ENCODE measurements at places on chromosomes 11 and 22.

GRCh38 chr11:112129656-112130055 lies 34.2 kb downstream of the IL18 start:
- DNase-seq = no peak

- peak; percentile 32 for DNase-seq
Measured at GRCh38 chr11:65719871-65720210, 757 bp downstream of the RNASEH2C start.

GRCh38 chr11:133212201-133212600 lies 320.1 kb downstream of the OPCML start:
- DNase-seq = no peak

GRCh38 chr22:39932918-39933649 lies 27.1 kb upstream of the TMA7B start:
- DNase-seq = no peak

GRCh38 chr22:50250249-50250554 lies 863 bp downstream of the HDAC10 start:
- no peak for DNase-seq

DNA sequence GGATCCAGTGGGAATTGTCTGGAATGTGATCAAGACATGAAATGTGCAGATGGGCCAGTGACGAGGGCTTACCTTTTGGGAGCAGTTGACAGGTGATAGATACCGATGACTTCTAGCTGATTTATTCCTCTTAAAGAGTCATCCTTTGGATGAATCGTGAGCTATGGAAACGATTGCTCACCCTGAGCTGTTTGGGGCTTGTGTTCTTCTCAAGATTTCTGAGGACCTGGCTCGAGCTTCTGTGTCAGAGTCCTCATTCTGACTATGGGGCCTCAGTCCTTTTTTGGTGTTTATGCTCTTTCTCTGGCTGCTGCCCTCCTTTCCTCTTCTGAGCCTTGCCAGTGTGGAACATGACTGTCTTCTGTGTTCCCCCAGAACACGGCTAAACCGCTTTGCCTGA lies 11.9 kb upstream of the AMPD3 start:
- no peak for DNase-seq

GRCh38 chr22:41752011-41752970 lies 48.2 kb upstream of the CCDC134 start:
- DNase-seq = no peak

DNA sequence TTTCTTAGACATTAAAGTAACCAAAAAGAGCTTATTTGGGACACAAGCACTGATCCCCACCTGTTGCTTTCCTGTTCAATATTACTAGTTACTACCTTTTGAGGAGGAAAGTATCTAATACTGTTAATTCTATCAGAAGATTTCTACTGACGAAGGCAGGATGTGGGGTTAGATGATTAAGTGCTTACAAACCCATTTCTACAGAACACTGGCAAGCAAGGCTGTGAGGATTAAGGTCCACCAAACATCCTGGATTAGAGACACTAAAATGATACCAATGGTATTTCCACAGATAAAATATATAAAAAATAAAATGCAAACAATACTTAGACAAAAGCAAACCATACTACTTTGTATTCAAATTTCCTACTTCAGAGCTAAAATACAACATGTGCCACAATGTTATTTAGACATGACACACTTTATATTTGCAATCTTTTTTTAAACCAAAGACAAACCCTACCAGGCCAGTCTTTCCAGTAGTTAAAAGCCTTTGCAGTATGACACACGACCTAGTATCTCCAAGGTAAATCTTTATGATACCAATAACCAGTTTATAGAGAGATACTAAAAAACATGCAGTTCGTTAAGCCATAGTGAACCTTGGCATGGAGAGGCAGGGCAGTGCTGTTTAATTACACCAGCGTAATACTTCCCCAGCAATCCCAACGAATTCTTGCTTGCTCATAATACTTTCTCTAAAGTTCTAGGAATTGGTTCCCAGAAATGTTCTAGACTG lies 71.2 kb upstream of the TP53AIP1 start:
- DNase-seq = no peak

GRCh38 chr11:70528046-70528793 lies 129.9 kb downstream of the CTTN start:
- no peak for DNase-seq

- DNase-seq = no peak
Measured at GRCh38 chr11:70654016-70654415, 255.7 kb downstream of the CTTN start.

GRCh38 chr11:3946455-3947017 lies 91.1 kb downstream of the STIM1 start:
- DNase-seq = no peak

DNA sequence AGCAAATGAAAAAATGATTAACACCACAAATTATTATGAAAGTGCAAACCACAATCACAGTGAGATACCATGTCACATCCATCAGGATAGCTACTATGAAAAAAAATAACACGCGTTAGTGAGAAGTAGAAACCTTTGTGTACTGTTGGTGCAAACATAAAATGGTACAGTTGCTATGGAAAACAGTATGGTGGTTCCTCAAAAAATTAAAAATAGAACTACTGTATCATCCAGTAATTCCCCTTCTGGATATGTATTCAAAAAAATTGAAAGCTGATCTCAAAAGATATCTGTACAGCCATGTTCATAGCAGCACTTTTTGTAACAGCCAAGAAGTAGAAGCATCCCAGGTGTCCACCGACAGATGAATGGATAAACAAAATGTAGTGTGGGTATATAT lies 43.4 kb downstream of the CCDC81 start:
- DNase-seq = no peak

GRCh38 chr22:48778308-48779195 lies 1049.1 kb downstream of the BRD1 start:
- no peak for DNase-seq

- no peak for DNase-seq
Measured at GRCh38 chr11:72425053-72425980, 9.0 kb downstream of the CLPB start.

DNA sequence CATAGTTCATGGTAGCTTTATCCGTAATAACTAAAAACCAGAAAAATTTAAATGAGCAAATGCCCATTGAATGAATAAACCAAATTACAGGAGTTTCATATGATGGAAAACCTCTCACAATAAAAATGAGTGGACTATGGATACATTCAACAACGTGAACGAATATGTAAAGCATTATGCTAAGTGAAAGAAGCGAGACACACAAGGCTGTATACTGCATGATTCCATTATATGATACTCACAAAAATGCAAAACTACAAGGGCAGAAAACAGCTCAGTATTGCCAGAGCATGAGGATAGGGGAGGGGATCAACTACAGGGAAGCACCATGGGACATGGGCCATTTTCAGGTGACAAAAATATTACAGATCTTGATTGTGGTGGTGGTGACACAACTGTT lies 22.2 kb downstream of the DDI1 start:
- DNase-seq = no peak

DNA sequence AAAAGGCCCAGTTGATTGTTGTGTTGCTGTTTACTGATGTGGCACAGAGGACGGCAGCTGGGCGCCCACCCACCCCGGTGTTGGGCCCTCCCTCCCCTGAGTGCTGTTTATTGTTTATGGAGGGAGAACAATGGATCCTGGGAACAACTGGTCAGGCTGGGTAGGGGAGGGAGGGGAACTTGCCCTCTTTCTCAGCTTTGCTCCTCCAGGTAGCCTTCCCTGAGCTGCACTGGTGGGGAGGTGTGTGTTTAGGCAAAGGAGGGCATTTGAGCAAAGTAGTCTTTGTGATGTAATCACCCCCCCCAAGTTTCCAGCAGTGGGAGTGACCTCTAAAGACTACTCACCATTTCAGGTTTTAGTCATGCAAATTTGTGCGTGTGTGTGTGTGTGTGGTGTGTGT lies 1035.3 kb downstream of the NTM start:
- no peak for DNase-seq

DNA sequence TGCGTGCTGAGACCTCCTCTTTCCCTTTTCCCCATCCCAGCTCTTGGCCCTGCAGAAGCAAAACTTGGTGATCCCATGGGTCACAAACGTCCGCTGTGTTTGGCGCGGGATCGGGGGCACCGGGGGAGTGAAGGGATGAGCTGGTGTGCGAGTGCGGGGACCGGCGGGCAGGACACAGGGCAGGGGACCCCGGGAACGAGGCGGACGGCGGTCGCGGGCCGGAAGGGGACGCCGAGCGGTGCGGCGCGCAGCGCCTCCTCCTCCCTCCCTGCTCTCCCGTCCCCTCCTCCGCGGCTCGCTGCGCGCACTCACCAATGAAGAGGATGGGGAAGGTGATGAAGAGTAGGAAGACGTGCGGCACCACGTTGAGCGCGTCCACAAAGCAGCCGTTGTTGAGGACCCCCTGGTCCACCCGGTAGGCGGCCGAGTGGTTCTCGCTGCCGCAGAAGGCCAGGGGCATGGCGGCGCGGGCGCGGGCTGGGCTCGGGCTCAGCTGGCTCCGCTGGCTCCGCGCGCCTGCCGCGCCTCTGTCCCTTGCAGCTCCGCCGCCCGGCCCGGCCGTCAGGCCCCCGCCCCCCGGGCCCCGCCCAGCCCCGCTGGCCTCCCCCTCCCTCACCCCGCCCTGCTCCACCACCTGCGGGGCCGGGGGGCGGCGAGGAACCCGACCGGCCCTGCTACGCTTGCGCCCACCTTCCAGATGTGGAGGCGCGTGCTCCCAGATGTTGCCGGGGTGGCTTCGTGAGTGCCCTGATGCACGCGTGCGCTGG lies at the start of gene ABCC8:
ABCC8 (minus strand) TSS at position 529 of the 767 bp plus-strand sequence; CDS start at position 460, 69 bp downstream.
- DNase-seq = no peak

DNA sequence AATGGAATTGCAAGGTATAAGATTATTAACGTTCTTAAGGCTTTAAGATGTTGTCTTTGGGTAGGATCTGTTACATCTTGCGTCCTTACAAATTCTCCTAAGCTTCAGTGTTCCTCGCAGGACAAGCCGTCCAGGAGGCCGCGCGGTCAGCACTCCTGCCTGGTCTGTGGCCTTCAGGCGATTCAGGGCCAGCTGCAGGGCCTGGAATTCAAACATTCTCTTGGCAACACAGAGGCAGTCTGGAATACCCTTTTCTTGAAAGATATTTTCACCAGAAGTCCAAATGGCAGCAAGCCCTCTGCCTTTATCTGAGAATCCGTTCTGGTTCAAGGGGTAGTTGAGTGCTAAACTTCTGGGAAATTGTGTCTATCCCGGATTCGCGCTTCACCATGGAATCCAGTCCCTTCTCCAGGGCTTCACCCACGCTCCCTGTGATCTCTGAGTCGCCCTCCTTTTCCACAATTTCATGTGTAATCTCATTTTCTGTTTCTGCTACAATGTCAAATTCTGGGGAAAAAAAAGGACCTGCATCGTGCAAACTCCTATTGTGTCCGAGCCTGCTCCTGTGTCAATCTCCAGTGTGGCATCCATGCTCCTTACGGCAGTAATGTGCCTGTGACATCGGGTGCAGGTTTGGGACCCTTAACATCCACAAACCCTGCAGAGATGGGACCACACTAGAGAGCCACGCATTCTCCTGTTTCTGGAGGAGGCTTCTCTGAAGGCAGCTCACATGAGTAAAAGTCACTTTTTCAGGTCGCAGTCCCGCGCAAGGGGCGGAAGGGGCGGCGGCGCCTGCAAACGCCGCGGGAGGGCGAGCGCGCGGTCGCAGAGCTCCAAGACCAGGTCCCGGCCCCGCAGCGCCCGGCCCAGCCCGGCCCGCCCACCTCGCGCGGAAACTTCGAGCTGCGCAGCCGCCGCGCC lies 25.4 kb upstream of the SORL1 start:
- peak; percentile 77 for DNase-seq

- no peak for DNase-seq
Measured at GRCh38 chr11:104432981-104433380, 269.0 kb upstream of the PDGFD start.

DNA sequence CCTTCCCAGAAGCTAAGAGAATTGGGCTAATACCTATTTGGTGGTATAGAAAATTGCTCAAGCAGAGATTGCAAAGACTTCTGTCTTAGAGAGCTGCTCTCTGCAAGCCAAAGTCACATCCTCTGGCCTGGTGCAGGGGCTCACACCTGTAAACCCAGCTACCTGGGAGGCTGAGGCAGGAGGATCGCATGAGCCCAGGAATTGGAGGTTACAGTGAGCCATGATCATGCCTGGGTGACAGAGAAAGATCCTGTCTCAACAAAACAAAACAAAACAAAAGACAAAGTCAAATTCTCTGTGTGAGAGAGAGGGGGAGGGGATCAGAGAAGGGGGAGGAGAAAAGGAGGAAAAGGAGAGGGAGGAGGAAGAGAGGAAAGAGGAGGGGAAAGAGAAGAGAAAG lies 15.0 kb upstream of the EXPH5 start:
- no peak for DNase-seq

DNA sequence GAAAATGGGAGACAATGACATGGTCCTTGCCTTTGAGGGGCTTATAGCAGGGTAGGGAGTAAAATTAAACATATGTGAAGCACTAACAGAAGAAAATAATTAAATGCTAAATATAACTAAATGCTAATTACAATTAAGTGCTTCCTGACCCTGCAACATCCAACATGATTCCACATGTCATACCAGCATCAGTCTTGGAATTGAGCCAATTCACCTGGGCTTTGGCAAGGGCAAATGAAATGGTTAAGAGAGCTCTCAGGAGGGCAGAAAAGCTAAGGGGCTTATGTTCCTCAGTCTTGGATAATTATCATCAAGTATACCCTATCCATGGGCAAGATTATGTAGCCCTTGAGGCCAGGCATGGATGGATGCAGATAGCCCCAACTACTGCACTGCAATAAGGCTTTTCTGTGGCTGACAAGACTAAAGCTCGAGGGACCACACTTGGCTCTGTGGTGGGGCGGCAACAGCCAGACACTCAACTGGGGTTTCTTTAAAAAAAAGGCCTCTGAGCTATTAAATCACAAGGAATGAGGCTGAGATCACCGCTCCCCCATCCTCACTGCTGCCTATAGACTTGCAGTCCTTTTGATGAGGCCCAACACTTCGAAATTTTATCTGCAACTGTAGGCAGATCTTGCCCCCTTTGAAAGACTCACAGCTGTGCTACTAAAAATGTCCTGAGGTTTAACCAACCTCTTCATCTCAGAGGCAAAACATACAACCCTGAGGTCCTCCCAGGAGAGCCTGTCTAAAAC lies 39.0 kb downstream of the IL18BP start:
- no peak for DNase-seq

GRCh38 chr11:202490-202889 lies 4.7 kb downstream of the BET1L start:
- no peak for DNase-seq

DNA sequence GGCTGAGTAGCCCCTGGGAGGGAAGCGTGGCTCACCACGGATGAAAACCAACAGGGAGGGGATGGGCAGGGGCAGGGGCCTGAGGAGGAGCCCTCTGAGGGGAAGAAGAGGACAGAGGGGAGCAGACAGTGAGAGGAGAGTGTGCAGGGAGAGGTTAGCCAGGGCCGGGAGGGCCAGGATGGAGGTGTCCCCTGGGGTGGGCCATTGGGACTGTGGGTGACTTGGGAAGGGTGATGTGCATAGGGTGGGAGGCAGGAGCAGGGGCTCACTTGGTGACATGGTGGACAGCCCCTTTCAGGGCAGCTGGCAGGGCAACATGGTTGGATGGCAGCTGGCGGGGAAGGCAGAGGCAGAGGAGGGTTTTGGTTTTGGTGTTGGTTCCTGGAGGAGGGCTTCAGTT lies 5.6 kb upstream of the GDPD5 start:
- DNase-seq = no peak

- no peak for DNase-seq
Measured at GRCh38 chr11:101363706-101364275, 220.0 kb downstream of the TRPC6 start.

All from ovary (tissue), 10 donors.